Cardiac septum (tissue), 1 donor: ENCODE measurements at places on chromosomes 5 and 9.

DNA sequence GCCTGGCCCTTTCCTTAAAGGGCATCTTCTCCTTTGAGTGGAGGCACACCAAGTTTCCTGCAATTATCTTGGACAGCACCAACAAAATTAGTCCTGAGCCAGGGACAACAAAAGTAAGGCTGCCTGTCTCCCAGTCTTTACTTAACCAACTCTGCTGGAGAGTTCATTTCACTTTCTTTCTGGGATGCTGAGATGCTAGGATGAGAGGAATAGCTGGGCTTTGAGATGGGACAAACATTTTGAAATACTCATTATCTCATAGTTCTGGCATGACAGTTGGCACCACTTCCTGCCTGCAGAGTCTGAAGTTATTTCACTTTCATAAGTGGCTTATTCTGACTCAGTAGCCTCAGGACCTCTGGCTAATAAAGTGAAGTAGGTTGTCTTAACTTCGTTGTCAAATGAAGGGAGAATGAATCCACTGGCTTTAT lies 157.0 kb downstream of the C9orf152 start:
- DNase-seq: no peak

DNA sequence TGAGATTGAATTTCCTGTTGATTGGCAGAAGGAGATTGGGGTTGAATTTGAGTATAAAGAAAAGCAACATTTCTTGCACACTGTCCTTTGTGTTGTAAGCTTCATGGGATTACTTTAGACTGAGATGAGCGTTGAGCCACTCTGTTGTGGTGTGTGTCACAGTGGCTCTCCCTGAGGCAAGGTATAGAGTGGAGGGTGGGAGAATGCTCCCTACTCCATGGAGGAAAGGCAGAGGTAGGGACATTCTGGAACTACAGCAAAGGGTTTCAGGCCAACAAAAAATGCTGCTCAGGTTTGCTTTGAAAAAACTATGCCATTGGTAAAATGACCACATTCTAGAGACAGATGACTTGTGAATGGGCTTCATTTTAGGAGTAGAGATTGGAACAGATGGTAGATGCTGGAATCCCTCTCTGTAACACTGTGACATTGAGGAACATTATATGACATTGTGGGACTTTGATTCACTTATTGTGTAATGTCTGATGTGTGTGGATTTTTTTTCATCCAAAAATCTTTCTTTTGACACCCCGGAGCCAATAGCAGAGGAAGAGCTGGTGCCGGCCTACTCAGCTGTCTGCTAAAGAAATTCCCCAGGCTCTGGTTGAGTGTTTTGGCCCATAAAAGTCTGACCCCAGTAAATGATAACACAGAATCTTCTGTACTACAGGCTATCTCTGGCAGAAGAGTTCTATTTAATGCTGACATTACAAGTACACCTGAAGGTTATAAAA lies 6.2 kb upstream of the CEP120 start:
- no peak for DNase-seq

GRCh38 chr9:127913682-127914081 lies 3.2 kb downstream of the ST6GALNAC4 start:
- DNase-seq: no peak

GRCh38 chr9:77131399-77131798 lies 45.9 kb upstream of the VPS13A start:
- no peak for DNase-seq

GRCh38 chr5:170104299-170104698 lies 1.4 kb upstream of the FOXI1 start:
- peak; percentile 53 for DNase-seq

DNA sequence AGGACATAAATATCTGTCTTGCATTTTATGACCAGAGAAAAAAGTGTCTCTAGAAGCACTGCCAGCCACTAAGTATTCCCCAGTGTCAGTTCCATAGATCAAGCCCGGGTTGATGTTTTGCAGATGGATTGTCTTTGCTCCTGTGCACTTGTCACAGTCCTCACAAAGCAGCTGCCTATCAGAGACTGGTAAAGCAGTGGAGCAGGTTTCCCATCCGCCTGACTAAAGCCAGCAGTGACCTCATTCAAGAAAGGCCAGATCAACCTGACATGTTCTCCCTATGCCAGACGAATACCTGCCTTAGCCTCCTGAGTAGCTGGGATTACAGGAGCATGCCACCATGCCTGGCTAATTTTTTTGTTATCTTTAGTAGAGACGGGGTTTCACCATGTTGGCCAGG lies 26.8 kb upstream of the GARNL3 start:
- DNase-seq: no peak
